ENCODE measurements at places on chromosomes 12 and 14.

DNA sequence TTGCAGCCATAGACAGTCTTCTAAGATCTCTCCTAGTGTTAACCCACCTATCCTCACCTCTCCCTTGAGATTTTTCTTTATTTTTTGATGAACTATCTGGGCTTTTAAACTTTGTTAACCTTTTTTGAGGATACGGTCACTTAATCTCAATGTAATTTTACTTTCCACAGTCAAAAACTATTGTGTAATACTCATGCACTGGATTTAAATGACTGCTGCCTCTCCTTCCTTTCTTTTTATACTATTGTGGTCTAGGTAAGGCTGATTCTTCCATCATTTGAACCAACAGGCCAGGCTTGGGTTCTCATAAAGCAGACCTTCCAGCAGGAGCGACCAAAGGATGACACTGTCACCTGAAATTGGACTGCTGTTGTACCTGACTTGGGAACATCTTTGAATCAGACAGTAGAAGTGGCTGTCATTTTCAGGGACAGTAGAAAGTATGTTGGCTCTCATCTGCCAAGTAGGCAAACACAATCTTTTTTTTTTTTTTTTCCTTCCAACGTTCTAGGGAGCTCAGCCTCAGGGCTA lies 689 bp upstream of the PDE3A start:
- DNase-seq, result no peak

- DNase-seq, result no peak
Observed at GRCh38 chr14:32525591-32525990, 196.5 kb downstream of the AKAP6 start.

GRCh38 chr14:31971612-31972011 lies 105.5 kb upstream of the ARHGAP5 start:
- no peak for DNase-seq

DNA sequence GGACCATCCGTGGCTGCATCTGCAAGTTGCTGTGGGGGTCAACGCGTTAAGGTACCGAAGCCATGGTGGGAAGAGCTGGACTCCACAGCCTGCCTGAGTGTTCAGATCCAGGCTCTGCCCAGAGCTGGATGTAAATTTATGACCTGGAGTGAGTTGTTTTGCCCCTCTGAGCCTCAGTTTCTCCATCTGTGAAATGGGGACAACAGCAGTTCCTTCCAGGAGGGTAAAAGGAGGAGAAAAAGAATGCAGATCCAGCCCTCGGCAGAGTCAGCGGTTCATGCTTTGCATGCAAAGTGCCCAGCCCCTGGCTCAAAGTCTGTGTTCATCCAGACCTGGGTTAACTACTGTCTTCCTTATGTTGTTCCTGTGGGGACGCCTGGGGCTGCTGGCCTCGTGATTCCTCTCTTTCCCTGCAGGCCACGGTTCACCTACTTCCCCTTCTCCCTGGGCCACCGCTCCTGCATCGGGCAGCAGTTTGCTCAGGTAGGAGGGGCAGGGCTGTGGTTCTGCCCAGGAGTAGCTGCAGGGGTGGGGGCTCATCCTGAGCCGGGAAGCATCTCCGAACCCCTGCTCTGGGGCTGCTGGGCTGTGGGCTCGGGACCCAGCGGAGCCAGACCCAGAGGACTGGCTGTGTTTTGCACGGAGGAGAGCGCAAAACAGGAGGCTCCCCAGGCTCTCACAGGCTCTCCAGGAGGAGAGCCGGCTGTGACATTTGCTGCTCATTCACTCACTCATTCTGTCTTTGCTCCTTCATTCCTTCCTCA lies 41.9 kb downstream of the CYP46A1 start:
- DNase-seq, result no peak

GRCh38 chr12:102533483-102534215 lies 53.3 kb upstream of the IGF1 start:
- no peak for DNase-seq

DNA sequence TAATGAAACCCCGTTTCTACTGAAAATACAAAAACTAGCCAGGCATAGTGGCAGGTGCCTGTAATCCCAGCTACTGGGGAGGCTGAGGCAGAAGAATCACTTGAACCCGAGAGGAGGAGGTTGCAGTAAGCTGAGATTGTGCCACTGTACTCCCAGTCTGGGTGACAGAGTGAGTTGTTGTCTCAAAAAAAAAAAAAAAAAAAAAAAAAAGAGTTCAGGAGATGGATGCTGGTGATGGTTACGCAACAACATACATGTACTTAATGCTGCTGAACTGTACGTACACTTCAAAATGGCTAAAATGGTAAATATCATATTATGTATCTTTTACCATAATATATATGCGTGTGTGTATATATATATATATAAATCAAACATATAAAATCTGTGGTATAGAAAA lies 29.0 kb downstream of the ACTN1 start:
- DNase-seq, result no peak

- DNase-seq, result no peak
Observed at GRCh38 chr12:120822832-120823503, 81.2 kb downstream of the SPPL3 start.

DNA sequence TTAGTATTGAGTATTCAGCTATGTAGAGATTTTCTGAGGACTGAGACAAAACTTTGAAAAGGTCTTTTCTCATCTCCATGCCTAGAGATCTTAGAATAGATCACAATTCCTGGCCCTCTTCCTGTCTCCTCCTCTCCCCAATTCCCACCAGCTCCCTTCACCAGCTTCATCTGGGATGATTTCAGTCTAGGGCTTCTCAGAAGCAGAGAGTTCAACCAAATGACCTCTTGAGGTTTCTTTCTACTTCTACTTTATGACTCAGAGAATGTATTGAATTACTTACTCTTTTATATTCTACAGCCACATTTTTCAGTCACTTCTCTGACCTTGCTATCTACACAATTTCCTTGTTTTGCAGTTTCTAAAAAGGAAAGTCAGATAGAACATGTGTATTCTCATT lies 19.4 kb upstream of the SNX6 start:
- no peak for DNase-seq

DNA sequence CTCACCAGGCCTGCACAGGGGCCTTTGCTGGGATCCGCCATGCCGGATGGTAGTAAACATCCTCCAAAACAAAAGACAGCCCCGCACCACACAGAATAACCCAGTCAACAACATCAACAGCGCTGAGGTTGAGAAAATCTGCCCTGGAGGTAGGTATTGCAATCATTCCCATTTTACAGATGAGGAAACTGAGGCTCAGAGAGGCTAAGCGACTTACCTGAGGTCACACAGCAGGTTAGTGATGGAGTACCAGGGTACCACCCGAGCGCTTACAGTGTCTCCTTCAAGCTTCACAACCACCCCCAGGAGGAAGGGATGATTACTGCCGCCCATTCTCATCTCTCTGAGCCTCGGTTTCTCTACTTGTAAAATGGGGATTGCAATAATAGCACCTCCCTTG lies 14.9 kb downstream of the TRPV4 start:
- no peak for DNase-seq

DNA sequence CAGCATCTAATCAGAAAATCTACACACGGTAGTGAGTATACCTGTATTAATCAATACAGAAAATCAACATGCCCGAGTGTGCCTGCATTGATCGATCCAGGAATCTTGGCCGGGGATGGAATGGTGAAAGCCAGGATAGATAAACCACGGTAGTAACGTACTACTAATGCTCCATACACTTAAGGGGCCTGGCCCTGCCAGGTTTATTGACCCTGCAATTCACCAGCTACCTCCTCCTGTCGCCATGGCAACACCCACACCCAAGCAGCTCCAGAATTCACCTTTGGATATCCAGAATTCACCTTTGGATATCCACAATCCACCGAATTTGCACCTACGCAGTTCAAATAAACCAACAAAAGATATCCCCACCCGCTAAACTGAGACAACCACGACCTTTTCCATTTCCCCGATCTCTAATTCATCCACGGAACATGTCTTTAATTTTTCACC lies 14.8 kb upstream of the CALM1 start:
- no peak for DNase-seq

GRCh38 chr14:81400852-81401251 lies 728 bp upstream of the STON2 start:
- no peak for DNase-seq

DNA sequence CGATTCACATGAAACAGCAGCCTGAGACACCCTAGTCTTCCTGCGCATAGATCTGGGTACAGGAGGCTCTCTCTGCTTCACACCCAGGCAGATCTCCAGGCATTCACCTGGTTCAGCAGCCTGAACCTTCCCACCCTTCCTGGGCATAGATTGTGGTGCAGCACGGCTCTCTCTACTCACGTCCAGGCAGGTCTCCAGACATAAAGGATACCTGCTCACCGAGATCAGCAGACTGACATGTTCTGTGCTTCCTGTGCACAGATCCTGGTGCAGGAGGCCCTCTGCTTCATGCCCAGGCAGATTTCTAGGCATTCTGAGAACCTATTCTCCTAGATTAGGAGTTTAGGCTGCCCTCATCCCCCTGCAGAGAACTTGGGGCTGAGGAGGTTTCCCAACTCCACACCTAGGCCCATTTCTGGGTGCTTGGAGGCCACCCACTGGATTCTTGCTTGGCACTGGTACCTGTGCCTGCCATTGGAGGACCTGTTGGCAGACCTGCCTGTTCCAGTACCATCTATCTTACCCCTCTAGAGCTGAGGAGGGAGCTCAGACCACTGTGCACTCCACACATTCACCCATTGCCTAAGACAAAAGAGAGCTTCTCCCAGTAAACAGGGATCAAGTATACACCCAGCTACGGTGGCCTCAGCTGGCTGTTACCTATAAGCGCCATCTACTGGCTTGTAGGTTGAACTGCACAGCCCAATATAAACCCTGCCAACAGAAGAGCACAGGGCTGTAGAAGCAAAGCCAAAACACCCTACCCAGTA lies 28.0 kb upstream of the GARIN6 start:
- no peak for DNase-seq

GRCh38 chr12:42978708-42979107 lies 389.2 kb upstream of the PRICKLE1 start:
- DNase-seq, result no peak

DNA sequence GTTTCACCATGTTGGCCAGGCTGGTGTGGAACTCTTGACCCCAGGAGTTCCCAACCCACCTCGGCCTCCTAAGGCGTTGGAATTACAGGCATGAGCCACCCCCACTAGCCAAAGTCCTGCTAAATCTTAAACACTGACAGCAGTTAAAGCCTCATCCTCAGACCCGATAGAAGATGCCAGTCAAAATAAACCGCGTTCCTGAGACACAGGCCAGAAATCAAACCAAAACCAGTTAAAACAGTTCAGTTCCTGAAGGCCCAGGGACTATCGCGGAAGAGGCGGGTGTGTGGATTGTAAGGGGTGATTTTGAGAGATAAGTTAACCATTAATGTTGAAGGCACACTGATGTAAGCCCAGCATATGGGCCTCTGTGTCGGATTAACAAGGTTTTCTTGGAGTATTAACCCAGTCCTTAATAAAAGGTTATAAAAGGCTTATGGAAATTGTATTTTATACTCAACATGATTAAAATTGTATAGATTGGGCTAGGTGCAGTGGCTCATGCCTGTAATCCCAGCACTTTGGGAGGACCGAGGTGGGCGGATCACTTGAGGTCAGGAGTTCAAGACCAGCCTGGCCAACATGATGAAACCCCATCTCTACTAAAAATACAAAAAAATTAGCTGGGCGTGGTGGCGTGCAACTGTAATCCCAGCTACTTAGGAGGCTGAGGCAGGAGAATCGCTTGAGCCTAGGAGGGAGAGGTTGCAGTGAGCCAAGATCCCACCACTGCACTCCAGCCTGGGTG lies 18.7 kb upstream of the CDCA4 start:
- no peak for DNase-seq

- DNase-seq, result peak; percentile 23
Observed at GRCh38 chr12:104596134-104596799, 139.5 kb downstream of the CHST11 start.

DNA sequence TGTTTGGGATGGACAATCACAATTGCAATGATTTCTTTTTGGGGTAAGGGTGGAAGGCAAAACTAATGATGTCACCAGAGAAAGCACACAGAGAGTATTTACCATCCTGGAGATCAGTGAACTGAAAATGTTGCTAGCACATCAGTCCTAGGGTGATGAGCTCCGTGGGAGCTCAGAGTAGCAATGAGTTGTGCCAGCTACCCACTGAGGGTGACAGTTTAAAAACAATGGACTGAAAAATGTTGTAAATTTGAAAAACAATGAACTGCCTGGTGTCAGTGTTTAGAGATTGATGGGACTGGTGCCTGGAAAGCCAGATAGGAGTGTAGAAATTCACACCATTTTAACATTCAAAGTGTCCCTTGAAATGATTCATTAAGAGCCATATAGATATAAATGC lies 198.5 kb downstream of the ATP23 start:
- no peak for DNase-seq

GRCh38 chr12:47111392-47111778 lies 31.6 kb upstream of the AMIGO2 start:
- DNase-seq, result no peak

All from left ventricle myocardium inferior (tissue), 1 donor.